ENCODE measurements at places on chromosomes 11 and 22.

- DNase-seq, result no peak
Observed at GRCh38 chr22:41845380-41846267, 12.7 kb downstream of the SREBF2 start.

GRCh38 chr11:68928136-68928880 lies 24.6 kb downstream of the IGHMBP2 start:
- DNase-seq, result no peak

- DNase-seq, result peak; percentile 11
Observed at GRCh38 chr22:28442711-28443525, 236.7 kb downstream of the TTC28 start.

GRCh38 chr11:81870815-81871214 lies 862.8 kb downstream of the FAM181B start:
- DNase-seq, result no peak

DNA sequence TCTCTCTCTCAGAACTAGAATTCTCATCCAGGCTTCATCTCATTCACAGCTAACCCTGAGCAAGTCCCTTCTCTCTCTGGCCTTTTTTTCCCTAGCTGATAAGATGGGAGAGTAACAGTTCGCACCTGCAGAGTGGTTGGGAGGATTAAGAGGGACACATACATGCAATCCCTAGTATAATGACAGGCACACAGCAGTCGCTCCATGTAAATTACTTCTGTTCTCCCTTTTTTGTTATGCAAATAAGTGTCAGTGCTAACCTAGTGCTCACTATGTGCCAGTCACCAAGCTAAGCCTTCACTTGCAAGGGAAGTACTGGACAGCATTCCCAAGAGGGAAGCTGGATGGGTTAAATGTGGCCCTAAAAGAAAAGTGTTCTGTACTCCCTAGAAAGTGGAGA lies 63.4 kb downstream of the TENM4 start:
- no peak for DNase-seq

DNA sequence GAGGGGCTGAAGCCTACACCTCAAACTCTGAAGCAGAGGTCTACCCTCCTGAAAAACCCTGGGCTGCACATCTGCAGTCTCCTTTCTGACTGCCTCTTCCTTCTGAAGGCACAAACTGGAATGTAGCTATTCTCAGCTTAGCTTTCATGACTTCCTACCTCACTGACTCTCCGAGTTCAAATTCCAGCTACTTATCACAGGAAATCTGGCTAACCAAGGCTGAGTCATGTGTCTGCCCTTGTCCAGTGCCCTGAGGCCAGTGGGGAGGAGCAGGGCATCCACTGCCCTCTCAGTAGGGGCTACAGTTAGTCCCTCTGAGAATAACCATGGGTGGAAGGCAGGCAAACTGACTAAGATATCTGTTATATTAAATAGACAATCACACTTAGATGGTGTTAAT lies 29.2 kb downstream of the PDGFD start:
- no peak for DNase-seq

- no peak for DNase-seq
Observed at GRCh38 chr11:125341676-125342075, 154.4 kb downstream of the FEZ1 start.

GRCh38 chr11:24068197-24068596 lies 428.7 kb upstream of the LUZP2 start:
- DNase-seq, result no peak

DNA sequence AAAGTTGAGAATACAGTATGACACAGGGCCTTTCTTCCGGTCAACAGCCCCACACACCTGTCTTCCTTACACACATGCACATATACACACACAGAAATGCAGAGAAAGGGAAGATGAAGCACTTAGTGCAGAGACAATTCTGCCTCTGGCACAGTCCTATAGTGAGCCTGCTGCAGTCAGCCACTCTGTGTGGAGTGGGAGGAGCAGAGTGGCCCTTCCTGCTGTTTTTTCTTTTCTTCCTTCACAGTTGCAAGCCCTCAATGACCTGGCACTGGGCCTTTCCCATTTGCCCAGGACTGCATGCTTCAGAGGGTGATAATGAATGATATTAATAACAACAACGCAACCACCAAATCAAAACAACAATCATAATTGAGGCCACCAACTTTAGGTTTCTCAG lies 527.0 kb upstream of the B3GAT1 start:
- no peak for DNase-seq

- DNase-seq, result no peak
Observed at GRCh38 chr11:44275241-44275640, 34.7 kb downstream of the ALX4 start.

GRCh38 chr11:38219636-38220035 lies 1621.6 kb upstream of the RAG2 start:
- DNase-seq, result no peak

DNA sequence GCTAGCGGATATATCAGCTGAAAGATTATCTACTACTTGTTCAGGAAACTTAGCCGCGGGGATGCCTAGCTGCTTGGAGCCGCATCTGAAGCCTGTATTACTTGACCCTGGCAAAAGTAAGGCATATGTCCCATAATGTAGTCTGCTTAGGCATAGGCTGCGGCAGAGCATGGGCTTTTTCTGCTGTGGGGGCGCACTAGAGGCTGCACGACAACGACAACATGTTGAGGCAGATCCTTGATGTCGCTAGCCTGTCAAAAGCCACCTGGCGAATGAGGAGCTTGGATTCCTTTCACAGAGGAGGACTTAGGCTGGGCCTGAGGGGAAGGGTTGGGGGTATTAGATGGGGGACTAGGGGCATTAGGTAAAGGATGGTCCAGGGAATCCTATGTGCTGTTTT lies 1.1 kb upstream of the OR52N2 start:
- DNase-seq, result no peak

- no peak for DNase-seq
Observed at GRCh38 chr11:46305295-46305694, 27.8 kb downstream of the CREB3L1 start.

- DNase-seq, result no peak
Observed at GRCh38 chr11:68352591-68352990, 40.2 kb downstream of the LRP5 start.

DNA sequence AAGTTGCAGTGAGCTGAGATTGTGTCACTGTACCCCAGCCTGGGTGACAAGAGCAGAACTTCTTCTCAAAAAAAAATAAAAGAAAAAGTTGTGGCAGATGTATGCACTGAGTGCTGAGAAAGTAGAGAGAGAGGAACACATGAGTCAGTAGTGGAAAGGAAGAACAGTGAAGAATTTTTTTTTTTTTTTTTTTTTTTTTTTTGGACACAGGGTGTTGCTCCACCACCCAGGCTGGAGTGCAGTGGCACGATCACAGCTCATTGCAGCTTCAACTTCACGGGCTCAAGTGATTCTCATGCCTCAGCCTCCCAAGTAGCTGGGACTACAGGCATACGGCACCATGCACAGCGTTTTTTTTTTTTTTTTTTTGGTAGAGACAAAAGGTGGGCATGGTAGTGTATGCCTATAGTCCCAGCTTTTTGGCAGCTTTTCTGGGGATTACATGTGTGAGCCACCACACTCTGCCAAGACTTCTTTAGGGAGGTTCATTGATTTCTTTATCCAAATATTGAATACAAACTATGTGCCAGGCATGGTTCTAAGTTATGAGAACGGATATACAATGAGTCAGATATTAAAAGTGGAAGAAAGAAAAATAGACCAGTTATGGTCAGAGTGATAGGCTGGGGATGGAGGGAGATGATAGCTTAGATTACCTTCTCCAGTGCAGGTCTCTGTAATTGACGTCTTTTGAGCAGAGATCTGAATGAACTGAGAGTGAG lies 62.0 kb downstream of the YAP1 start:
- DNase-seq, result no peak

DNA sequence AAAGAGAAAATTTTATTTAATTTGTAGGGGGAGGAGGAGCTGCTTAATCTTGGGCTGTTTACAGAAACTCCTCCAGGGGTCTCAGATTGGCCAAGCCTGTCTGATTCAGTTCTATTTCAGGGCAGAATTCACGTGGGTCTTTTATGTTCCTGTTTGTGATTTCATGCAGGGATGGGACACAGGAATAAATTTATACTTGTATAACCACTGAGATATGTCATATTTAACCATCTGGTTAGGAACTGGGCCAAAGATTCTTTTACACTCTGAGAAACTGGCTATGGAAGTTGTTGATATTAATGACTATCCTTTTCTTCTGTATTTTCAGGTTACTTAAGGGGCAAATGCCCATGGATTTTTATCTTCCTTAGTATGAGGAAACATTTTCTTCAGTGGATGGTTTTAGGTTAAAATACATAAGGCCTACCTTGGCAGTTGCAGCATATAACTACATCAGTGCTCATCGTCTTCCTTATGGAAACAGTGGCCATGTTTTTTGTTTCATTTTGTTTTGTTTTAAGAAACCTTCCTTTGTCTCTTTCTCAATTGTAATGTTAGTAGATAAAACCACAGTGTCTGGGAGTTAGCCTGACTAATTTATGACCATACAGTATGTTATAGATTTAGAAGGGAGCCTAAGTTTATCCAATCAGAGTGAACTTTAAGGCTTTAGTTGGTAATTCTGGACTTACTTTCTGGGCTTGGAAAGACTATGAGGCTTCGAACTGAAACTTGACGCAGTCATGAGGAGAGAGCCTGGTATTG lies 132.4 kb upstream of the ANO3 start:
- DNase-seq, result no peak

GRCh38 chr11:98561877-98562395 lies 458.8 kb upstream of the CNTN5 start:
- no peak for DNase-seq

- peak; percentile 54 for DNase-seq
Observed at GRCh38 chr22:29306835-29307595, 565 bp downstream of the GAS2L1 start.

GRCh38 chr11:62615521-62615920 lies 2.5 kb downstream of the ROM1 start:
- no peak for DNase-seq

DNA sequence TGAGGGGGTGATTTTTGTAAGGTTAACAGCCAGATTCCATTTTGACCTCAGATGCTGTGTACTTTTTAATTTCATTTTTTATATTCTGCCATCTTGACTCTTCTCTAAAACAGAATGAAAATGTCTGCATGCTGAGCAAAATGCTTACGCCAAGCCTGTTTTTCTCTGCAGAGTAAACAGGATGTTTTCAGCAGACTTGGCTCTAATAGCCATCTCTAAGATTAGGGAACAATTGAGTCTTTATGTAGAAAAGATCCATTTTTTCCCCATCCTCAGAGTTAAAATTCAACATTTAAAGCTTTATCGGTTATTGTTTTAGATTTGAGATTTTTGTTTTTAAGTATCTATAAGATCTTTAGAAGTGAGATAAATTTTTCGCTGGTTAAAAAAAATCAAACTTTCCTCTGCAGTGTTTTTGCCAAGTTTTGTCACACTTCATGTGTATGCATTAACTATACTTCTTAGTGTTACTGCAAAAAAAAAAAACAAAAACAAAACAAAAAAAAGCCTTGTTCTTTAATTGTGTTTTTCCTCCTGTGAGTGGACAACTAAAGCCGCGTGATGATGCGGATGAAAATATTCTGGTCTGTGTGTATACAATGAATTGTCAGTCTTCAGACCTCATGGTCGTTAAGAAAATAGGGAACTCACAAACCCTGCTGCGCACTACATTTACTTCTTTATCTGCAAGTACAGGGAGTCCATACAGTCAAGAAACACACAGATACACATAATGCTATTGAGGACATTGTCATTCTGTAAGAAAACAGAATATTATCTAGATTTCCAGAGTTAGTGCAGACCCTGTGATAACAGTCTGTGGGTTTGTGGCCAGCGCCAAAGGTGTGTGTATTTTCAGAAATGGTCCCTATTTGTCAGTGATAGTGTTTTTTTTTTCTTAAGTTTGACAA lies 17.5 kb upstream of the ADSL start:
- no peak for DNase-seq
